ENCODE measurements at places on chromosomes 16 and 17.

DNA sequence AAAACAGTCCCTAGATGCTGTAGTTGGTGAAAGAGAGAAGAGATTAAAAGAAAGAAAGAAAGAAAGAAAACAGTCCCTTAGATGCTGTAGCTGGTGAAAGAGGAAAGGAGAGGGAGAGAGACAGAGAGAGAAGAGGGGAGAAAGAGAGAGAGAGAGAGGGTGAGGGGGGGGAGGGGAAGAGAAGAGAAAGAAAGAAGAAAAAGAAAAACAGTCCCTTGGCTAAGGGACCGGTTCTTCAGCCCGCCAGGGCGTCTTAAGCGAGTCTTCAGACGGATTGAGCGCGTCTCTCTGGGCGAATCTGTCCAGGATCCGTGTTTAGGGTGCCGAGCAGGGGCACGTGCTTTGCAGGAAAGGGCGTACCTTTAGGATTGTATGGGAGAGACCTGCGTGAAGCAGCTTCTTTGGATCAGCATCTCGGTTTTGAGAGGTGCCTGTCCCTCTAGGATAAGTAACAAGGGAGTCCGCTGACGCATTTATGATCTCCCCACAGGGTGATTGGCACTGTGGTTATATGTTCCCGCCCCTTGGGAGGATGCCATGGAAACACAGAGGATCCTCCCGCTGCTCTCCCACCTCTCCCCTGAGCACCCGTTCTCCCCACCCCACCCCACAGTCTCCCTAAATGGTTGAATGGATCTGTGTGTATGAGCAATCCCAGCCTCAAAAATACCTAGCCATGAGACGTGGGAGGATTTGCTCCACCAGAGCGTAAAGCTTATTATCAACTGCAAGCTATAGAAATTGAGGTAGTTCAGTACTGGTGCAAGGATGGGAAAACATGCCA is 16.7 kb downstream of the GNGT2 start:
- peak; percentile 45 for DNase-seq

- DNase-seq, result no peak
Measured at GRCh38 chr16:25007284-25007984, 7.7 kb downstream of the ARHGAP17 start.

- DNase-seq, result no peak
Measured at GRCh38 chr16:75794426-75794825, 68.1 kb upstream of the CPHXL start.

- DNase-seq, result no peak
Measured at GRCh38 chr16:1308036-1308976, 1.1 kb upstream of the UBE2I start.

GRCh38 chr17:80586846-80587228 is 42.2 kb downstream of the RPTOR start:
- DNase-seq, result no peak

- no peak for DNase-seq
Measured at GRCh38 chr16:14121142-14121541, 50.0 kb downstream of the MRTFB start.

- no peak for DNase-seq
Measured at GRCh38 chr17:3695723-3696411, at the start of gene P2RX5. P2RX5 (minus strand) TSS chr17:3696155; CDS start chr17:3696005, 150 bp downstream.

GRCh38 chr17:29292992-29293889 is 707 bp downstream of the NUFIP2 start:
- DNase-seq, result peak; percentile 58
